ENCODE measurements at places on chromosomes 4 and X.

GRCh38 chr4:3184725-3185124 lies 64.2 kb upstream of the MSANTD1 start:
- no peak for DNase-seq

- peak; percentile 58 for DNase-seq
Observed at GRCh38 chr4:88818631-88819470, 121.2 kb upstream of the NAP1L5 start.

DNA sequence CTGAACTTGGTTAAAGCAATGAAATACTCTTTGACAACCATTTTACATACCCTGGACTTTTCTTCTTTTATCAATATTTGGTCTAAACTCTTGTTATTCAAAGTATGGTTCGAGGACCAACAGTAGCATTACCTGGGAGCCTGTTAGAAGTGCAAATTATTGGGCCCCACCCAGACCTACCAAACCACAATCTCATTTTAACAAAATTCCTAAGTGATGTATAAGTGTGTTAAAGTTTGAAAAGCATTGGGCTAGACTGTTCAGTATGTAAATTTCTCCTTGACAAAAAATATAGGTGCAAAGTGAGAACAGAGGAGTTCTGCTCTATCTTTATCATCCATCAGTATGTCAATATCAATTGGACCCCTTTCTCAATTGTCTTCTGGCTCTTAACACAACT lies 67.1 kb downstream of the PGRMC1 start:
- DNase-seq, result no peak

DNA sequence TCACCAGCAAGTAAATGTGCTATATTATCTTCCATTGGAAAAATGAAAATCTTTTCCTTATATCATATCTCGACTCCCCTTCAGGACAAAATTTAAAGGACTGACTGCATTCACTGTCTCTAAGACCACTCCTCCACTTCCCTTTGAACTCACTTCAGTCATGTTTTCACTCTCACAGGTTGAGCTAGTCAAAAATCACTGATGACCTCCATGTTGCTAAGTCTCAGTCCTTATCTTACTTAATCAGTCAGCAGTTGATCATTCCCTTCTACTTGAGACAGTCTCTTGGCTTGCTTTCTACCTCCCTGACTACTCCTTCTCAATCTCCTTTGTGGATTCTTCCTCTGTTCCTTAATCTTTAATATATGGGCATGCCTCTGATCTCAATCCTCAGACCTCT lies 117.0 kb upstream of the LSM6 start:
- DNase-seq, result no peak

DNA sequence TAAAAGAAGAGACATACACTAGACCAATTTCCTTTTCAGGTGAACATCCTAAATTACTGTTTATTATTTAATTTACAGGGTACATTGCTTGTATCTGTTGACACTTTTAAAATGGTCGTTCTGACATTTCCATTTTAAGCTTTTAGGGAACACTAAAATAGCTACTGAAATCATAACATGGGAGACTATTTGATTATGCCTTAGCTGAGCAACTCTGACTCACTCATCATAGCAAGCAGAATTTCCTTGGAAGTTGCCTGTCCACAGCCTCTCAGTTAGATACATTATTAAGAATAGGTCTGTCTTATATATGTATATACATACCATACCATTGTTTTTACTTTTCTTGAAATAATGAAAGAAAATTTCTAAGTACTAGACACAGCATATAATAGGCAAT lies 22.0 kb downstream of the GUCY1B1 start:
- no peak for DNase-seq

GRCh38 chr4:32203340-32203739 lies 1483.2 kb downstream of the PCDH7 start:
- DNase-seq, result no peak

GRCh38 chr4:39963656-39964055 lies 14.1 kb downstream of the PDS5A start:
- DNase-seq, result no peak
